ENCODE measurements at places on chromosomes 4 and X.

GRCh38 chr4:146643812-146644401 lies 5.2 kb downstream of the POU4F2 start:
- peak; percentile 53 for ATAC-seq

- ATAC-seq, result no peak
Observed at GRCh38 chrX:24301060-24301459, 12.8 kb downstream of the SUPT20HL2 start.

DNA sequence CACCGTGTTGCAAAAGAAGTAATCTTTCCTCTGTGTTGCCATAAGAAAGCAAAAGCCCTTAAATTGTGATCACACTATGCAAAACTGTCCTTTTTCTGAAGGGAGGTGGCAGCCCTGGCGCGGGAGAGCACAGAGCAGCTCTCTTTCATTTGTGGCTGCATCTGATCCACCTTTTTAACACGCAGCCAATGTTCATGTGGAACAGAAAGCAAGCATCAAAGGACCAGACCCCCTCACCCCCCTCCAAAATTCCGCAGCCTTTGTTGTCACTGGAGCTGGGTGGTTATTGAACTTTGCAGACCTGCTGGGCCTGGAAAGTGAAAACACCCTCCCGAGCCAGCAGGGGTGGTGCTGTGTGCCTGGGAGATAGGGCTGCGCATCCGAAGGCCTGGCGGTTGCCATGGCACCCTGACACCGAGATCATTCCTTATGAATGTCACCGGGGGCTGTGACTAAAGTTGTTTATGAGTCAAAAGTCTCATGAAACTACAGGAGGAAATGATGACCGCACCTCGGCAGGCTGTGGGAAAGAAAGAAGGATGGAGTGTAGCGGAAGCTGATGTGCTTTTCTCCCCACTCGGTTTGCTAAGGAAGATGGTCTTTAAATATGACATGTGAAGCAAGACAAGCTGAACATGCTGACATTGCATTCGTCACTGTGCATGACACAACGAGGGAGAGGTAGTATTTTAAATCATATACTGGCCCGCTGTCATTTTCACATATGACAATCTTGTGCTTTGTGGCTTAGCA lies 367.4 kb downstream of the UNC5C start:
- peak; percentile 68 for ATAC-seq

GRCh38 chr4:168562041-168562571 lies 65.3 kb downstream of the PALLD start:
- peak; percentile 73 for ATAC-seq

- no peak for ATAC-seq
Observed at GRCh38 chrX:122219735-122220134, 964.3 kb upstream of the GRIA3 start.

GRCh38 chr4:96103086-96103485 lies 263.2 kb downstream of the PDHA2 start:
- no peak for ATAC-seq

GRCh38 chr4:108466936-108467902 lies 153.2 kb upstream of the RPL34 start:
- ATAC-seq, result peak; percentile 87

DNA sequence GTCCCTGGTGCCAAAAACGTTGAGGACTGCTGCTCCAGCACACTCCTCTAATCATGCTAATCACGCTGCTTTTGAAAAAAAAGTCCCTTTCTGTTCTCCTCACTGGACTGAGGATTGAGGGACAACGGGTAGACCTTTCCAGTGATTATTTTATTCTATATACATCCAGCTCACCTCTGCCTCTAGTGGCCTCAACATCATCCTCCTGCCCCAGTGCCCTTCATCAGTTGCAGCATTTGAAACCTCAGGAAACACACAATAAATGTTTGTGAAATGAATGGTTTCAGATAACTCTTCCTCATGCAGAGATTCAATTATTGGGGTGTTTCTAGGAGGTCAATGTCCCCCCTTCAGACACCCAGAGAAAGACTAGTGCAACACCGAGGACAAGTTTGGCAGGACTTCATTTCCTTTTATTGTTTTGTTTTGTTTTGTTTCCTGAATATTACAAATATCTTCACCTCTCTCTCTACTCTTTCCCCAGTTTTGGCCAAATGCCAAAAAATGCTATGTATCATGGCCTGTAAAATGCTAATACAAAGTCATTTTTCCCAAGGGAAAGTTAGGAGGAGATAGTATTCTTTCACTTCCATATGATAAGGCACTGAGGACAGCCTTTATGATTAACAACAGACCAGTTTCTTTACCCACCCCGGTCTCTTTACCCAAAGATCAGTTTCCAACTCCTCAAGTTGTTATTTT lies 460.1 kb upstream of the SLIT2 start:
- ATAC-seq, result no peak

DNA sequence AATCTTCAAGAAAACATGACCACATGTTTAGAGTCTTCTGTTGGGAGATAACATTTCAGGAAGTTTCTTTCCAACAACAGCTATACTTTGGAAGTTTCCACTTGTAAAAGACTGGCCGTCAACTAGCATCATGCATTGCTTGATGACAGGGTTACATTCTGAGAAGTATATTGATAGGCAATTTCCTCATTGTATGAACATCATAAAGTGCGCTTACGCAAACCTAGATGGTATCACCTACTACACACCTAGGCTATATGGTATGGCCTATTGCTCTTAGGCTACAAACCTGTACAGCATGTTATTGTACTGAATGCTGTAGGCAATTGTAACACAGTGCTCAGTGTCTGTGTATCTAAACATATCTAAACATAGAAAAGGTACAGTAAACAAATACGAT lies 25.4 kb upstream of the CD40LG start:
- ATAC-seq, result no peak
